ENCODE measurements at places on chromosomes 11 and 22.

- no peak for DNase-seq
Observed at GRCh38 chr11:221998-222789, 13.9 kb downstream of the SIRT3 start.

- DNase-seq = no peak
Observed at GRCh38 chr11:96126917-96127595, 203.1 kb upstream of the MTMR2 start.

DNA sequence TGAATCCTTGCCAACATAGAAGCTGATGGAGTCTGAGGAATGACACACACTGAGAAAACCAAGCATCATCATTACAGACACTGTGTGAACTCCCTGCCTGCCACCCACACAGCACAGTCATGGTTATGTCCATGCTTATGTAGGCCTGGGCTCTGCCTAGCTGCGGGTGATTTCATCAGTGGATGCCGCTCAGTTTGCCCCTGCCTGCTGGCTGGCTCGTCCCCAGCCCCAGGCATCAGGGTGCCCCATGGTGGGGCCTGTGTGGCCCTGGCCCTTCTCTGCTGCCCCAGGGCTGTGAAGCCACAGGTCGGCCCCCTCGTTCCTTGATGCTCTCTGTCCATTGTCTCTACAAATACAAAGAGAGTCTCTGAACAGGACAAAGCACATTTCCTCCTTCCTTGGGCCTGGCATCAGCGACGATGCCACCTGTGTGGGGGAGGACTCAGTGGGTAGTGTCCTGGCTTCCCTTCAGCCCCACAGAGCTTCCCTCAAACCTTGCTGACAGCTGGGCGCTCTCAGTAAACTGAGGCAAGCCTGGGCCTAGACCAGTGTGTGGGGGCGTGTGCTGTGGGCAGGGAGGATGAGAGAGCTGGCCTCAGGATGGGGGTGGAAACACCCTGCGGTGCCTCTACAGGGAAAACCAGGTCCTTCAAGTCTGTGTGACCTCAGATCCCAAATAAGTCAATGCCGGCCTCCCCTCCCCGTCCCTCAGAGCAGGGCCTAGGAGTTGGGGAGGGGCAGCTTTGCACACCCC, 20.0 kb upstream of the TUB start:
- no peak for DNase-seq

- no peak for DNase-seq
Observed at GRCh38 chr11:124886978-124887666, 10.5 kb downstream of the ROBO4 start.

- DNase-seq = no peak
Observed at GRCh38 chr11:132997396-132997795, 534.9 kb downstream of the OPCML start.

DNA sequence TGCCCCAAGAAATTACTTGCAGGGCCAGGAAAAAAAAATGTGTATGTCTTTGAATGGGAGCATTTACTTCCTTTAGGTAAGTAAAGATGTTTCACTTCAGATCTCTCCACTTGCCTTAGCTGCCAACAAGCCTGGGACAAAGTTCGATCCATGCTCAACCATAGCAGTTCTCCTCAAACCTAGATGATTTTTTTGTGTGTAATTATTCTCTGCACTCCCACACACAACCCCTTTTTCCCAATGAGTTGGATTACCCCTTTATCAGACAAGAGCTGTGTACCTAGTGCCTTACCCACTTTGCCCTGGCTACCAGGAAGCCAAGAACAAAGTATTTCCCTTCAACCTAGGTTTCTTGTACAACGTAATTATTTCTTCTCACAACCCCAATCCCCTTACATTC, 35.6 kb downstream of the TPBGL start:
- no peak for DNase-seq

GRCh38 chr22:26169315-26170111, at the start of gene SEZ6L:
Gene SEZ6L, plus strand, starts transcription at chr22:26169462. Its CDS starts 208 bp downstream, at chr22:26169670.
- DNase-seq = no peak

DNA sequence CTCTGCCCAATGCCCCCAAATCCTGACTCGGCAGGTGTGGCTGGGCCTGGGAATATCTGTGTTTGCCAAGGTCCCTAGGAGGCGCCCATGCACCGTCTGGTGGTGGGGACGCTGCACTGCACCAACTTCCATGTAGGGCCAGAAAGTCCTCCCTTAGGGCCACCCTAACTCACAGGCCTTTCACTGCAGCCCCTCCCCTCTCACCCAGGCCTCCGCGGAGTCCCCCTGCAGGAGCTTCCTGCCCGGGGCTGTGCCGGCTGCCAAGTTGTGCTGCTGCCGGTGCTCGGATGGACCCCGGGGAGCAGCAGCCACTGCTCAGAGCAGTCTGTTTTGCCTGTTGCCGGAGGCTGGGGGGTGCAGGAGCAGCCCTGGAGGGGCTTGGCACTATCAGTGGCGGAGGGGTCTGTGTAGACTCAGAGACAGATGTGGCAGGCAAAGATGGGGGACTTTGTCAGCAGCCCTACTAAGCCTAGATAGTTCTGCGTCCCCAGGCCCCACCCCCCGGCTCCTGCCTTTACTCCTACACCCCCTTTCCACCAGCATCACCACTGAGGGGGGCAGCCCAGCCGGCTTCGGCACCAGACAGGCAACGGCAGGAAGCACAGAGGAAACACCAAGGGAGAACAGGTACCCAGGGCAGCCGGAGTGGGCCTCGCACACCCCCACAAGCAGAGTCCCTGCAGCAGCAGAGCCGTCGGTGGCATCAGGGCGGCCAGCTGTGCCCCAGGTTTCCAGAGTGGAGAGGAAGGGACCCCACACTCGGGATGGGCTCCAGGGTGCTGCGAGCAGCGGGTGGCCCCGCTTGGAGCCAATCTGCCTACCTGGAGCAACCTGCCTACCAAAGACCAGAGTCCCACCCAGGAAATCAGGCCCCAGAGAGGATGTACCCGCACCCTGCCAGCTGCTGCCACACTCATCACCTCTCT, 124.3 kb downstream of the TRIM29 start:
- no peak for DNase-seq

DNA sequence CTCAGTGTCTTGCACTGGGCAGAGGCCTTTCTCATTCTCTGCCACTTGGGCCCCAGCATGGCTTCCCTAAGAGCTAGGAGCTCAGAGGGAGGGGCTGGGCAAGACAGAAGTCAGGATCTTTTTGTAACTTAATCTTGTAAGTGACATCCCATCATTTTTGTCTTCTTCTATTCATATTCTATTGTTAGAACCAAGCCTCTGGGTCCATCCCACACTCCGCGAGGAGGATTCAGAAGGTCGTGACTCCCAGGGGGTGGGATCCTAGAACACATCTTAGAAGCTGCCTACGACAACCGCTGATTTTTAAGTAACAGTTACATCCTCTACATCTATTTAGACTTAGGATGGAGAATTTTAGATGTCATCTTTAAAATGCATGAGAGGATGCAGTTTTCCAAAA, 1.5 kb upstream of the IL17RA start:
- DNase-seq = no peak

DNA sequence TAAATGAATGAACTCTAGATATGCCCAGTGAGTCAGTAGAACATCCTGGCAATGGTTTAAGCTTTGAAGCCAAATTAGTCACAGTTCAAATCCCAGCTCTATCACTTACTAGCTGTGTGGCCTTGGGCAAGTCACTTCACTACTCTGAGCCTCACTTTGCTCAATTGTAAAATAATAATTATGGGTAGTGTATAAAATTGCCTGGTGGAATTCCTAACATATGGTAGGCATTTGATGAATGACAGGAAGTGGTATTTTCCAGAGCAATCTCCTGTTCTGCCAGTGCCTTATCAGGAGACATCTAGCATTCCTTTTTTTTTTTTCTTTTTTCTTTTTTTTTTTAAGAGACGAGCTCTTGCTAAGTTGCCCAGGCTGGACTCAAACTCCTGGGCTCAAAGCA, 13.0 kb downstream of the SCN4B start:
- DNase-seq = no peak

- DNase-seq = no peak
Observed at GRCh38 chr22:27988704-27989103, 69.6 kb upstream of the PITPNB start.

GRCh38 chr22:28054819-28055208, 135.8 kb upstream of the PITPNB start:
- DNase-seq = no peak

DNA sequence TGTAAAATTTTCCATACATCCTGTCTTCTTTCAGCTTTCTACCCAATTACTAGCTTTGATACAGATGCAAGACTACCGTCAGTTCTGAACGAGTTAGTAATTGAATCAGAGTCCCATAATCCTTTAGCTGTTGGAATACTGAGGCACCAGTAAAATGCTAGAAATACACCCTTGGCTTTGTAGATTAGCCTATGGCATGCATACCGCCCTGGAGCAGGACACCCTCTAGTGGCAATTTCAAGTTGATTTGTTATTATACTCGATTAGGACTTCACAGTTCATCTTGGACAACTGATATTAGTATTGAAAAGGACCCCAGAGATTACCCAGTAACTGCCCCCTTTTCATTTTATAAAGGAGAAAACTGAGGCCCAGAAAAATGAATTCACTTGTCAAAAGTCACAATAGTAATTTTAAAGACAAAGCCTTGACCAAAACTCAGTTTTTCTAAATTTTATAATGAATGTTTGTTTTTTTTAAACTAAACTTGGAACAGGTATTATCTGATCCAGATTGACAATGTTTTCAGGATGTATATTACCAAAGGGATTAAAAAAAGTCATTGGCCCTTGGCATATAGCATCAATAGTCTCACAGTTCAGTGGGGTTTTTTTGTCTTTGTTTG, 72.6 kb downstream of the HIPK3 start:
- DNase-seq = peak; percentile 73

DNA sequence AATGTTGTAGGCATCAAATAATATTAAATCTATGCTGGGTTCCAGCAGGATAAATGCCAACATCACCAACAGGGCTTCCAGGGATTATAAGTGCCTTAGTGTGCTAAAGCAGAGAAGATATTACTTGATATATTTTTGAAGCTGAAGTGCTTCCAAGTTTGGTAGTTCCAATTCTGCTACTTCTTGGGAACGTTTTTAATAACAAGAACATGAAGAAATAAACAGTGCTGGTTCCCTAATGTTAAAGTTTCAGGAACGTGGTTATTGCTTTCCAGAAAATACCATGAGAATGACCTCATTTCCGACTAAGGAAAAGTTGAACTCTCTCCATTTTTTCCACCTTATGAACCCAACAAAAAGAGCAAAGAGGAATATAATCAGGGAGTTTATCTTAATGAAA, 4.6 kb upstream of the RNF185 start:
- DNase-seq = no peak

- DNase-seq = no peak
Observed at GRCh38 chr11:8706673-8707432, 24.3 kb downstream of the RPL27A start.

GRCh38 chr11:1402355-1403077, 12.8 kb downstream of the BRSK2 start:
- DNase-seq = no peak

All from CD4-positive, alpha-beta T cell (primary cell).